ENCODE measurements at places on chromosomes 1 and 21.

- no peak overlapping the region for H3K4me3 ChIP-seq
- H3K4me1 ChIP-seq = no peaks in the 10 kb centered on the region
Measured at GRCh38 chr1:68453060-68453670, 3.4 kb upstream of the RPE65 start.

- H3K36me3 ChIP-seq = no peaks in the 10 kb centered on the region
- H3K4me3 ChIP-seq = no peak overlapping the region
Measured at GRCh38 chr1:96352733-96353132, 368.9 kb upstream of the PTBP2 start.

DNA sequence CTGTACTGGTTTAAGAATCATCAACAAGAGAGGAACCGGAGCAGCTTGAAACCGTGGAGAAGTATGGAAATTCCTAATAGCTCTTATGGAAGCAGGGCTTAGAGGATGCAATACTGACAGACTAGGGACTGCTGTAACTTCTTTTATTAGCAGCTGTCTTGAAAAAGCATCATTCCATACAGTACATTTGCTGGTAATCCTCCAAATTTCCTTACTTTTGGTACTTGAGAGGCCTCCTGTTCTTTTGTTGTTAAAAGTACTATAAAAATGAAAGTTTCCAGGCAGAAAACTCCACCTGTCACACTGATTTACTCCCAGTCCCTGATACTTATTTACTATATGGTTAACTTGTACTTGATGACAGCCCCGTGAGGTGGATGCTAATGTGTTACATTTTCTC lies 7.7 kb downstream of the OMA1 start:
- peaks cover 3% of the 10 kb centered on the region for H3K4me1 ChIP-seq
- H3K27me3 ChIP-seq = no peaks in the 10 kb centered on the region
- H3K36me3 ChIP-seq = no peaks in the 10 kb centered on the region
- no peak overlapping the region for H3K27ac ChIP-seq

GRCh38 chr21:25490742-25491141 lies 116.5 kb downstream of the MRPL39 start:
- no peak for DNase-seq
- H3K4me1 ChIP-seq = peaks cover 75% of the 10 kb centered on the region
- H3K27ac ChIP-seq = peak overlapping the region; percentile 60
- peak overlapping the region; percentile 19 for H3K4me3 ChIP-seq

- H3K27ac ChIP-seq = no peak overlapping the region
- H3K4me1 ChIP-seq = no peaks in the 10 kb centered on the region
- peaks cover 4% of the 10 kb centered on the region for H3K27me3 ChIP-seq
- DNase-seq = no peak
- no peak overlapping the region for H3K4me3 ChIP-seq
Measured at GRCh38 chr1:78280626-78281025, 210.1 kb upstream of the PTGFR start.

DNA sequence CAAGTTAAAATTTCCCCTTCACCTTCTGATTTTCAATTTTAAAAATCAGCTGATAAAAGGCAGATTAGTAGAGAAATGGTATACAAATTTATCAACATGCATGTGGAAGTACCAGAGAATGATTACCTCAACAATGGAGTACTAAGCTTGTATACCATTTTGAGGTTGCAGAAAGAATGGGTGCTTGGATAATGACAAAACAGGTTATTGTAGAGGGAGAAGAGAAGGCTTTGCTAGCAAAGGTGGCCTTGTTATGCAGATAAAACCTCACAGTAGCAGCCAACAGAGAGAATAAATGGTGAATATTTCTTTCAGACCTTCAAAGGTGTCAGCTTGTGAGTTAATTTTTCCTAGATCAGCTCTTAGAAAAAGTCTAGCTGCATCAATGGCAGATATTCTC lies 1174.9 kb upstream of the ADGRL4 start:
- H3K27me3 ChIP-seq = no peaks in the 10 kb centered on the region
- no peak overlapping the region for H3K27ac ChIP-seq
- H3K36me3 ChIP-seq = no peaks in the 10 kb centered on the region
- DNase-seq = no peak
- H3K4me3 ChIP-seq = no peak overlapping the region

DNA sequence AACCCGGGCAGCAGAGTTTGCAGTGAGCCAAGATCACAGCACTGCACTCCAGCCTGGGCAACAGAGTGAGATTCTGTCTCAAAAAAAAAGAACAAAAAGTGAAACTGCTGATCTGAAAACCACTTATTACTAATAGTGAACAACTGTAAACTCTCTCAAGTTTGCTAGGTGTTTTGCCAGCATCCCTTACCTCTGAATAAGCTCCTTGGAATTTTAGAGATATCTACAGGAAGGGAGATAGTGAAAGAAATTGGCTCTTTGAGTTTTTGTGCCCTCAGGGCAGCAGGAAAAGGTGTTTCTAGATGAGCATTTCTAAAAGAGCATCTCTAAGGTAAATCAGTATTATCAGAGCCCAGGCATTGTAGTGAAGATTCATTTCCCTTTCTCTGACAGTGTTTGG lies 27.1 kb downstream of the PARK7 start:
- H3K4me1 ChIP-seq = peaks cover 10% of the 10 kb centered on the region

DNA sequence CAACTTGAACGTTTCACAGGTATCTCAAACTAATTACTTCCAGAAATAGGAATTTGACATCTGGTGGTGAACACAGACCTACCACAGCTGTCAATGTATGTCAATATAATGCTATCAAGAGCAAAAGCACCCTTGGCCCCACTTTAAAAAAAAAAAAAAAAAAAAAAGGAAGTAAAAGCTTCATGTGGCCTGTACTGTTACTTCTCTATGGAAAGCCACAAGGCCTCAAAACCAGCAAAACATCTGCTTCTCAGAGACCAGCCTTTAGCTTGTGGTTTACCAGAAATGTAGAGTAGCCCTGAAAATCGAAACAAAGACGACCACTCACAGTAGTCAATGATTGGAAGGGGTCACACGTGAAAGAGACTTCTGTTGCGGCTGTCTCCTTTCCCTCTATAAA lies 109.6 kb downstream of the SLC45A1 start:
- H3K27ac ChIP-seq = peak overlapping the region; percentile 93
- peaks cover 83% of the 10 kb centered on the region for H3K4me1 ChIP-seq
- H3K4me3 ChIP-seq = peak overlapping the region; percentile 69

DNA sequence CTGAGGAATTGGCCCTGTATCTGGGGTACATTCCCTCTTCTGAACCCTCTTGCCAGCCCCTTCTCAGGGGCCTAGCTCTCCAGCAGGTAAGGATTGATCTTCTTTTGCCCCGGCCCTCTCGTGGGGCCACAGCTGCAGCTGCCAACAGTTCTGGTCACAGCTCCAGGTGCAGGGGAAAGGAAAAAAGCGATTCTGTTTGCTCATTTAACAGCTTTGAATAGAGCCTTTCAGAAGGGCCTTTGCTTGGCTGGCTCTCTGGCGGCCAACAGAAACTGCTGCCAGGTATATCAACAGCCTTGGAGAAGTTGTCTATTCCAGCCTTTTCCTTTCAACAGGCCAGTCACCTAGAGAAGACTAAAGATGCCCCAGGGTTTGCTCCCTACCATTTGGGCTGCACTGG lies 16.1 kb upstream of the FMOD start:
- no peak overlapping the region for H3K4me3 ChIP-seq
- no peak for DNase-seq
- no peak overlapping the region for H3K27ac ChIP-seq
- H3K27me3 ChIP-seq = peaks cover 9% of the 10 kb centered on the region
- peaks cover 13% of the 10 kb centered on the region for H3K4me1 ChIP-seq
- no peaks in the 10 kb centered on the region for H3K36me3 ChIP-seq

- peak overlapping the region; percentile 94 for H3K27ac ChIP-seq
- H3K4me1 ChIP-seq = peaks cover 63% of the 10 kb centered on the region
- DNase-seq = no peak
- peak overlapping the region; percentile 96 for H3K4me3 ChIP-seq
Measured at GRCh38 chr1:145963265-145964019, 933 bp downstream of the ANKRD34A start.

DNA sequence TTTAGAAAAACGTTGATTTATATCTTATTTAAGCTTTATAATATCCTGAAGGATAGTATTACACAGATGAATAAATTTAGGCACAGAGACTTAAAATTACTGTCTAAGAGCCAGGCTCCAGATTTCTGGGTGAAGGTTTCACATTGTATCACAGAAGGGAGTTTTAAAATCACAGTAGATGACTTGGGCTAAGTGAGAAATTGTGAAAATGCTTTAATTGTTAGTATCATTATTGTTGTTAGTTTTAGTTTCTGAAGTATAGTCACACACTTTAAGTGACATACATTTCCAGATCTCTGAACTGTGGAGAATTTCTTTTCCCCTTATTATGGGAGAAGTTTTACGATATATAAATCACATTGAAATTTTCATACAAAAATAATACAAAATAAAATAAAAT lies 83.5 kb downstream of the NDUFS5 start:
- H3K4me1 ChIP-seq = peaks cover 13% of the 10 kb centered on the region
- no peak for DNase-seq
- H3K4me3 ChIP-seq = no peak overlapping the region
- peaks cover 7% of the 10 kb centered on the region for H3K36me3 ChIP-seq

DNA sequence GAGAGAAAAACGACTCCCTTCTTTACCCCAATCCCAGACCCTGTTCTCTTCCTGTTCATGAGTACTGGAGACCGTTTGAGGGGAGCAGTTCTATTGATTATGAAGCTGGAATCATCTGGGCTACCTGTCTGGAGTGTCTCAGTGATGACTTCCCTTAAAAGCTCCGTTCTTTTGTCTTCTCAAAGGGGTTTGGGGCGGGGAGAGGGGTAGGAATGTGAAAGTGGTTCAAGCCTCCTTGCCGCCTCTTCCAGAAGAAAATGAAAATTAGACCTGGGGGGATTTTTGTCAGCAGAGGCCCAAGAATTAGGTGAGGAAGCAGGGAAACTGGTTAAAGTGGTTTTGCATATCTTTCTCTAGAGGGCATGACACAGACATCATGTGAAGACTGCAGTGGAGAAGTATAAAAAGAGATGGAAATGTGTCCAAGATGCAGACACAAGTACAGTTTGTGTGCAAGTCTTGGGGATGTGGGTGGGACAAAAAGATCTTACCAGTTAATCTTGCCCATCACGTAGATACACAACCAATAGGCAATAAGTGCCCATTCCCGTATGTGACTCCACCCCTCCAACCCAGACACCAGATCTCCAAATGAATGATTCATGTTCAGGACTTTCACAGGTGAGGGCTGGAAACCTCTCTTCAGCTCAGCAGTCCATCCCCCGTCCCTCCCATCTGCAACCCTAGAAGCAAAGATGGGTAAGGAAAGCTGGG lies 470 bp upstream of the MTMR11 start:
- no peak for DNase-seq
- H3K27me3 ChIP-seq = peaks cover 40% of the 10 kb centered on the region
- H3K27ac ChIP-seq = peak overlapping the region; percentile 59
- no peak overlapping the region for H3K4me3 ChIP-seq

- peaks cover 44% of the 10 kb centered on the region for H3K27me3 ChIP-seq
- H3K4me3 ChIP-seq = no peak overlapping the region
- H3K4me1 ChIP-seq = peaks cover 34% of the 10 kb centered on the region
- DNase-seq = no peak
Measured at GRCh38 chr1:25766721-25767436, 33.1 kb upstream of the SELENON start.

DNA sequence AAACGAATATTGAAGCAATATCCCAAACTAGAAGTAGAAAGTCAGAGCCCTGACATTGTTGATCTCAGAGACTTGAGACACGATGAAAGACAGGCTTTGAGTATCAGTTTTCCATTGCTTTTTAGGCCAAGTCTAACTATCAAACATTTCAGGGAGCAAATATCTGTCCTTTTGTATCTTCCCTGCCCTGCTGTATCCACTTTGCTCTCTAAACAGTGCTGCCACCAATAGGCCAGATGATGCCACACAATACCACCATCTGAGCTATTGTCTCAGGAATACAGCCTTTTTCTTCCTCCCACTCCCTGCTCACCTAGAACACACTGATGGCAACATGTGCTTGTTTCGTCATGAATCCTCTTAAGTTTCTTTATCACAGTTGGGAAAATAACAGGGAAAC lies 62.6 kb upstream of the SPAG17 start:
- no peaks in the 10 kb centered on the region for H3K27me3 ChIP-seq
- H3K4me3 ChIP-seq = no peak overlapping the region
- H3K36me3 ChIP-seq = no peaks in the 10 kb centered on the region
- DNase-seq = no peak
- H3K27ac ChIP-seq = no peak overlapping the region
- H3K4me1 ChIP-seq = no peaks in the 10 kb centered on the region

- peaks cover 1% of the 10 kb centered on the region for H3K4me1 ChIP-seq
- no peak for DNase-seq
- H3K4me3 ChIP-seq = no peak overlapping the region
Measured at GRCh38 chr1:71157151-71157550, 76.3 kb upstream of the ZRANB2 start.

- no peak overlapping the region for H3K4me3 ChIP-seq
- DNase-seq = no peak
- no peaks in the 10 kb centered on the region for H3K36me3 ChIP-seq
Measured at GRCh38 chr1:57464756-57465155, 40.9 kb upstream of the DAB1 start.

DNA sequence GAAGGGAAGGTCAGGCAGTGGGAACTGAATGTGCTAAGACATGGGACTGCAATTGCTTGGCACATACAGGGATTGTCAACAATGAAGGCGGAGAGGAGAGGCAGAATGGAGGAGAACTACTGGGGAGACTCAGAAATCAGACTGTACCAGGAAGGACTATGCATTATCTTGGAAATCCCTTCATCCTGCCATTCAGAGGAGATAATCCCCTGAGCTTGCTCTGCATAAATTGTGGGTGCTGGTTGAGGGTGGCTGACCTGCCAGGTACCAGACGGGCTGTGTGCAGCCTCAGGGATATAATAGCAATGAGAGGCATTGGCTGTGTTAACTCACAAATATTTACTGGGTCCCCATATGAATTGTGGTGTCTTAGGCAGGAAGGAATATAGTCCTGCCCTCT lies 5.0 kb upstream of the TRABD2B start:
- no peaks in the 10 kb centered on the region for H3K36me3 ChIP-seq
- DNase-seq = no peak
- H3K4me1 ChIP-seq = peaks cover 6% of the 10 kb centered on the region
- H3K4me3 ChIP-seq = no peak overlapping the region

- peaks cover 9% of the 10 kb centered on the region for H3K4me1 ChIP-seq
- H3K27ac ChIP-seq = no peak overlapping the region
- H3K4me3 ChIP-seq = no peak overlapping the region
- no peak for DNase-seq
- H3K36me3 ChIP-seq = no peaks in the 10 kb centered on the region
Measured at GRCh38 chr1:47201179-47201578, 11.3 kb upstream of the PDZK1IP1 start.
